ENCODE measurements at places on chromosomes 2 and 18.

GRCh38 chr2:231716666-231717280 lies 8.4 kb downstream of the PTMA start:
- DNase-seq, result no peak

- DNase-seq, result no peak
Observed at GRCh38 chr2:200814276-200814815, 2.6 kb downstream of the BZW1 start.

- DNase-seq, result no peak
Observed at GRCh38 chr2:96556441-96557330, 20.1 kb downstream of the ARID5A start.

- no peak for DNase-seq
Observed at GRCh38 chr2:11321847-11322246, 22.6 kb downstream of the ROCK2 start.

GRCh38 chr2:98085649-98086048 lies 1.3 kb upstream of the VWA3B start:
- no peak for DNase-seq

- DNase-seq, result no peak
Observed at GRCh38 chr2:24008672-24009366, 1.1 kb upstream of the MFSD2B start.

- DNase-seq, result no peak
Observed at GRCh38 chr18:24553571-24554285, 93.3 kb downstream of the HRH4 start.

GRCh38 chr2:69083235-69083748 lies 70.3 kb downstream of the ANTXR1 start:
- DNase-seq, result no peak

DNA sequence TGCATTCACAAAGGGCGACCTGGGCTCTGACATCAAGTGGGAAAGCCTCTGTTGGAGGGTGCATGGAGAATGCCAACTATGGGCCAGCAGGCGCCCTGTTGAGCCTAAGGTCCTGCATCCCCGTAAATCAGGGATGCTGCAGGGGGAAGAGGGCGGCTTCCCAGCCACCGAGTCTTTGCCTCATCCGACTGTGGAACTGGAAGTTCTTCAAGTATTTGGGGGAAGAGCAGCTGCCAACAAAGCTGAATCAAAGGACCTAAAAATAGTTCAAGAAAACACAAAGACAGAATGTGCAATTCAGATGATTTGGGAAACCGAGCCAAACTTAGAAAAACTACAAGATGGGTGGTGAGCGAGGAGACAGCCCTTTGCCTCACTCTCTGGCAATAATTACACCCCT lies 281.1 kb upstream of the MGAT5 start:
- DNase-seq, result no peak

GRCh38 chr2:30631051-30631671 lies 176.1 kb downstream of the CAPN13 start:
- no peak for DNase-seq

DNA sequence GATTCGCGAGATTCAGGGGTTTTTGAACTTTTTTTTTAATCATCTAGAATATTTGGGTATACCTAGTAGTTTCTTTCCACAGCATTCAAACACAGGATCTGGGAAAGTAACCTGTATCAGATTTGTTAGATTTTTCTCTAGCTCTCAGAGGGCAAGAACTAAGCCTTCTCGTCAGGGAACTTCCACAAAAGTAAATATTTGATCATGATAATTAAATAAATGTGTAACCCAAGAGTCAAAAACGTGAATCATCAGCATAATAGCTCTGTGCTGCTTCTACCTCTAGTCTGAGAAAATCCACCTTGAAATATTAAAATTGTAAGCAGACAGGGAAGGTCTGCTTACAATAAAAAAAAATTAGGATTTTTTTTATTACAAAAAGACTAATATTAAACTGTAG lies 225.7 kb upstream of the SPOPL start:
- DNase-seq, result no peak

DNA sequence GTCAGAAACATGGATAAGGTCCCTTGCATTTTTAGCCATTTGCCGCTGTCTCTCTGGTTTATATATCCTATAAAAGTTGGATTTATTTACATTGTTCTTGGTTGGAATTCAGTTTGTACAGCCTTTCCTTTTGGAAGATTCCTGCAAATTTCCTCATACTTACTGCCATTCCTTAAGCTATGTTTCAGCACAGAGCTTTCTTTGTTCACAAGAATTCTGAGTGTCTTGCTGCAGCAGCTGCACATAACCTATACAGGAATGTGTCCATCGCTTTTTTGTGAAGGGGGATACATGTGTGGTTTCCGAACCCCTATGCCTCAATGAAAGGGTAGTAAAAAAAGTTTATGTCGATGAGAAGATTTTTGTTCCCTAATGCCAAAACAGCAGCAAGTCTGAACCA lies 48.3 kb upstream of the CCDC68 start:
- DNase-seq, result no peak

- DNase-seq, result no peak
Observed at GRCh38 chr2:39725401-39725800, 53.7 kb downstream of the THUMPD2 start.

DNA sequence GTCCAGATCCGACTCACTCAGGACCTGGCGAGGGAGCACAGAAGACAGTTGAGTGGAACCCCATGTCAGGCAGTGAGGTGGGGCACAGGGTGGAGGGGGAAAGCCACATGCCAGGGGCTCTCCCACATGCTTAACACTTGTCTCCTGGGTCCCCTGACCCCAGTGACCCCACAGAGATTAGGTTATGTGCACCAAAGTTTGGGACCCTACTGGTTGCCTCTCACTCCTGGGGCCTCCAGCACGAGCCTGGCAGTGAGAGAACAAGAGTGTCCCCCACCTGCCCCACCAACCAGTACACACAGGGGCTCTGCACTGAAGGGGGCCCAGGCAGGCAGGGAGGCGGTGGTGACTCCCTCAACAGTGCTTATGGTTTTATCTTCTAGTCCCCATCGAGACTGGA lies 58.3 kb downstream of the CIB4 start:
- DNase-seq, result no peak

- DNase-seq, result no peak
Observed at GRCh38 chr2:225398372-225398771, 1.1 kb upstream of the NYAP2 start.

All from GM10248 (cell line).